Frontal cortex (tissue), 4 donors: ENCODE measurements at places on chromosomes 1 and 21.

DNA sequence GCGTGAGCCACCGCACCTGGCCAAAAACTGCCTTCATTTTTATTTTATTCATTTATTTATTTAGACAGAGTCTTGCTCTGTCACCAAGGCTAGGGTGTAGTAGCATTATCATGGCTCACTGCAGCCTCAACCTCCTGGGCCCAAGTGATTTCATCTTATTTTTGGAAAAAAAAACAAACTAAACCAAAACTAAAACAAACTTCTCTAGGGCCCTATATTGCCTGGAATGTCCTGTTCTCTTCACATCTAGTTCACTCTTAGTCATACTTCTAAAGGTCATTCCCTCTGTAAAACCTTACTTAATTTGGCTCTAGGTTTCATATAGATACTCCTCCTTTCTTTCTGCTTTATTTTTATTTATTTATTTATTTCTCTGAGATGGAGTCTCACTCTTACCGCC, 15.6 kb downstream of the RPS27 start:
- no peak for DNase-seq

- no peak for DNase-seq
Measured at GRCh38 chr1:91854852-91855534, 31.0 kb downstream of the TGFBR3 start.

DNA sequence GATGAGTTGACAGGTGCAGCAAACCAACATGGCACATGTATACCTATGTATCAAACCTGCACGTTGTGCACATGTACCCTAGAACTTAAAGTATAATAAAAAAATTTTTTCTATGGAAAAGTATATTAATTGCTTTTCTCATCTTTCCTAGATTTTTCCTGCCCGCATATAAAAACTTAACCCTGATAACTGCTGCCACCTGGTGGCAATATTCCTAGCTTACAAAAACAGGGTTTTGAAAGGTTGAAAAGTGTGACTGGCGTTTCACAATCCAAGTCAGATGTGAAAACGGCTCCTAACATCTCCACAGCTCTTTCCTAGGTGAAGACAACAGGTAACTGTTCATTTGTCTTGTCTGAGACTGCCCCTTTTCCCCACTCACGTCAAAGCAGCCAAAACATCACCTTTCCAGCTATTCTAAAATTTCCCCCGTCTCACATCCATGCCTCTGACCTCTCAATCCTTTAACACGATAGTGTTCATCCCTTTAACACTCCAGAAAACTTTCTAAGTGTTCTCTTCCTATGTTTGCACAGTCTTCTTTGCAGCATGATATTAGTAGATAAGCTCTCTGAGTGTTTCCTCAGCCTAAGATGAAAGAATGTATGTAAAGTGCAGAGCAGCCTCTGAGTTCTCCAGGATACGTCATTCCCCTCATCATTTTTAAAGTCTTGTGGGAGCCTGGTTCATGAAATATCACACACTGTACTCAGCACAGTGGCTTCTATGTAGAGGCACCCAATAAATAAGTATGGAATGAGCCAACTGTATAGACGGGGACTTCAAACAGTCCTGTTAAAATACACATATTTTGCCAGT, 27.5 kb downstream of the OVGP1 start:
- DNase-seq: peak; percentile 17

DNA sequence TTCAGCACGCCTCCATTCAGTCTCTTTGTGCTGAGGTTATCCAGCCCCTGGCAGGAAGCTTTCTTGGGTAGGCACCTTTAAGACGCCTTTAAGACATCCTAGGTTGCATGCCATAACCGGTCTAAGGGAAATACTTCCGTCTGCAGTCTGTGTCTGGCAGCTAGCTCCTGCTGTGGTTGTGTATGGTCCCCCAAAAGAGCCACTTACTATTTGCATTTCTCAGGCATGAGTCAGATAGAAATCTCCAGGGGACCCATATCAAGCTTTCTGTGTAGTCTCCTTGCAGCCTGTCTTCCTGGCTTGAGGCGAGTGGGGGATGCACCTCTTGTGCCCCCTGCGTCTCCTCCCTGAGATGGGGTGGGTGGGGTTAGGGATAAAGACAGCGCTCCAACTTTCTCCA, 10.0 kb upstream of the RYR2 start:
- no peak for DNase-seq

DNA sequence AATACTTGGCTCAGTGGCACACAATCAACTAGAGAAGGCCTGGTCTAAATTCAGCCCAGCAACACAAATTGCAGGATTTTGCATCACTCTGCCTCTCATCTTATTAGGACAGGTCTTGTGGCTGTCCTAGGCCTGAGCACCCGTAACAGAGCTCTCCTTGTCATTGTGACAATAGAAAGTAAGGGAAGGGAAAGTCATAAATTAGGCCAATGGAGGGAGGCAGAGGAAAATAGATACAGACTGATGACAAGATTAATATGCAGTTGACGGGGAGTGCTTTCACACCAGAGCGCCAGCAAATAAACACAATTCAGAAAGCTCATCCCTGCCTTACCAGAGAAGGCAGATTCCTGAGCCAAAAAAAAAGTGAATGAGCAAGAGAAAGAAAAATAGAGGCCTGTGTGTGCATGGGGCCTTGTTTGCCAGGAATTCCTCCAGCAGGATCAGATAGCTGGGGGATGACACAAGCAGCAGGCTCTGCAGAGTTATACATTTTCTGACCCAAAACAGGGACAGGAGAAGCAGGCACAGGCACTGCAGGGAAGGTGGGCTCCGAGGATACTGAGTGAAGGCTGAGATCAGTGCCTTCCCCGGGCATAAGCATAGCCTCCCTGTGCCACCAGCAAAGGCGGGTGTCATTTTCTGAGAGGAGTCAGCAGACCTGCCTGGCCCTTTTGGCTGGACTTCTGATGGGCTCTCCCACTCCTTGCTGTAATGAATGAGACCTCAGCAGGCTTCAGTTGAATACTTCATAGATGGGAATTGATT, 110.0 kb upstream of the SPAG17 start:
- no peak for DNase-seq

DNA sequence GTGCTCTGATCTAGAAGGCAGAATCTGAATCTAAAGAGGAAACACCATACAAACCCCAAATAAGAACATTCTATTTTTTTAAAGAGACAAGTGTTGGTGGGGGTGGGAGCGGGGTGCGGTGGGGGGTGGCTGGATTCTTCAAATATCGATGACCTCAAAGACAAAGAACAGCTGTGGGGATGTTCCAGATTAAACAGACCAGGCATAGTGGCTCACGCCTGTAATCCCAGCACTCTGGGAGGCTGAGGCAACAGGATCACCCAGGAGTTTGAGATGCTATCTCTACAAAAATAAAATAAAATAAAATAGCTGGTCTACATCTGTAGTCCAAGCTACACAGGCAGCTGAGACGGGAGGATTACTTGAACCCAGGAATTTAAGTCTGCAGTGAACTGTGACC, 5.0 kb downstream of the ATP1A4 start:
- DNase-seq: no peak

GRCh38 chr1:240803151-240803550, 191.2 kb upstream of the GREM2 start:
- no peak for DNase-seq

DNA sequence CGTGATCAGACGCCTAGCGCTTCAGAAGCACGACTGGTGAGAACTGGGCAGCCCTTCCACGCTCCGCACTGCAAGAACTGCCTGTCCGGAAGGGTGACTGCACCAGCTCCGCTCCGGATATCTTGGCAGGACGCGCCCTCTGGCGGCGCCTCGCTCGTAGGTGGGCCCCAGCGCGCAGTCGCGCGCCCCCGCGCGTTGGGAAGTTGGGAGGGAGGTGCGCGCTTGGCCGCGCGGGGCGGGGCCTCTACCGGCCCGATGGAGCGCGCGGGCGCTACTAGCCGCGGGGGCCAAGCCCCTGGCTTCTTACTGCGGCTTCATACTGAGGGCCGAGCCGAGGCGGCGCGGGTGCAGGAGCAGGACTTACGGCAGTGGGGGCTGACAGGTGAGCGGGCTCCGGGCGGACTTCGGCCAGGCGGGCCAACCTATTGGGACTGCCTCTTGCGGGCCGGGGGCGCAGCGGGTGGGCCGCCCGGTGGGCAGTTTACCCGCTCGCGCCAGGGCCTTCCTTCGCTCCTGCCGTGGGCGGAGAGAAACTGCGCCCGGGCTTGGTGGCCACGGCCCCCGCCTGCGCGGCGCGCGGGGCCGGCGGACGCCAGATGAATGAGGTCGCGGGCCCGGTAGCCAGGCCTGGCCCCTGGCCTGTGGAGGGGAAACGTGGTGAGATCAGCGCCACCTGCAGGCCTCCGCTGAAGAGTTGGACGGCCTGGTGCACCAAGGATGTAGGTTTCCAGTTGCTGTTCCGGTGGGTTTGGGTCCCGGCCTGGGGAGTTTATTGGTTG, at the start of gene CHD1L:
CHD1L (plus strand) TSS at position 236 of the 779 bp plus-strand sequence; CDS start at position 256, 20 bp downstream.
- peak; percentile 89 for DNase-seq
